ENCODE measurements at places on chromosomes 2 and 18.

- DNase-seq = no peak
Observed at GRCh38 chr2:238939521-238940403, 91.9 kb downstream of the TWIST2 start.

- no peak for DNase-seq
Observed at GRCh38 chr2:135586148-135586547, 54.9 kb downstream of the R3HDM1 start.

- no peak for DNase-seq
Observed at GRCh38 chr18:7413906-7414305, 153.2 kb upstream of the PTPRM start.

DNA sequence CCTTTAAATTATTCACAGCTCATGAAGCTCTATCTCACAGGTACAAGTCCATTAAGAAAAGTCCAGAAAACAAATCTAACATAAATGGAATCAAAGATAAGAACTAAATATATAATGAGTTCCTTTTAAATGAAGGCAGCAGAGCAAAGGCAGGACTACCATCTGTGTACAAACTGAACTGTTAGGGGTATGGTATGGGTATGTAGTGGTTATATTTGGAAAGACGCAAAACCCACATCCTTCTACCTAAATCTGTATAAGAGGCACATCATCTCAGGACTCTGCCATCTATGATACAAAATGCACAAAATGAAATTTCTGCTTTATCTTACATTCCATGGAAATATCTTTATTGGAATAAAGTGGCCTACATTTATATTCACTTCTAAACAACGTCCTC, 59.9 kb downstream of the PDE11A start:
- DNase-seq = no peak

- DNase-seq = no peak
Observed at GRCh38 chr2:20672201-20672951, 5.4 kb downstream of the GDF7 start.

DNA sequence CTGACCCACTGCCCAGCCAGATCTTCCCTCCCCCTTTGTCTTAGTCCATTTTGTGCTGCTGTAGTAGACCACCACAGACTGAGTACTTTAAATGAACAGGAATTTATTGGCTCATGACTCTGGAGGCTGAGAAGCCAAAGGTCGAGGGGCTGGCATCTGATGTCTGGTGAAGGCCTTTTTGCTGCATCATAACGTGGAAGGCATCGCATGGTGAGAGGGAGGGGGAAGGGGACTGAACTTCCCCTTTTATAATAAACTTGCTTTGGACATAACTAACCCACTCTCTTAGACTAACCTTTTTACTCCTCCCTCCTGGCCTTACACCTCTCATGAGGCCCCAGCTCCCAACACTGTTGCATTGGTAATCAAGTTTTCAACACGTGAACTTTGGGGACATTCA, 83.8 kb downstream of the MAP4K4 start:
- DNase-seq = no peak

GRCh38 chr2:96662360-96662759, 19.8 kb downstream of the FER1L5 start:
- no peak for DNase-seq

- no peak for DNase-seq
Observed at GRCh38 chr2:120257522-120257921, 4.9 kb downstream of the RALB start.

GRCh38 chr2:198712485-198712884, 745.3 kb downstream of the SATB2 start:
- no peak for DNase-seq

DNA sequence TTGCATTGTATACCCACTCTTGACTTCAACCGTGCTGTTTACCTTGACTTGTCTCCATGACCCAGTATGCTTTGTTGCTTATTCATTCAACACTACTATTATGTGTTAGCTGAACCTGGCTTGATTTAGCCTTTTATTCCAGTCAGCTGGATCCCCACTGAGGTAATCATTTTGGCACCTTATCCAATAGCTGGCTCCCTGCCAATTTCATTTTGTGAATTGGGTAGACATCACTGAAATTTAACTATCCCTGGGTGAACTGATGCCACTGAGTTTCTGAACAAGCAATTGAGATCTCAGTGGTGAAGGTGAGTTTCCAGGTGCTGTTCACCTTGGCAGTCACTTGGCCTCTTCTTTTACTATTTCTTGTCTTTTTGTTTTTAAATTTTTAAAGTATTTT, 584.3 kb downstream of the ADCYAP1 start:
- no peak for DNase-seq

GRCh38 chr2:144595279-144595678, 75.4 kb upstream of the ZEB2 start:
- DNase-seq = no peak

GRCh38 chr2:109264595-109265328, 135.8 kb downstream of the SH3RF3 start:
- DNase-seq = no peak

Data from COLO829 (cell line).